ENCODE measurements at places on chromosomes 13 and 19.

GRCh38 chr13:74017301-74018061, 116.7 kb downstream of the KLF12 start:
- DNase-seq: no peak

GRCh38 chr13:26062853-26063444, 11.1 kb upstream of the SHISA2 start:
- no peak for DNase-seq

DNA sequence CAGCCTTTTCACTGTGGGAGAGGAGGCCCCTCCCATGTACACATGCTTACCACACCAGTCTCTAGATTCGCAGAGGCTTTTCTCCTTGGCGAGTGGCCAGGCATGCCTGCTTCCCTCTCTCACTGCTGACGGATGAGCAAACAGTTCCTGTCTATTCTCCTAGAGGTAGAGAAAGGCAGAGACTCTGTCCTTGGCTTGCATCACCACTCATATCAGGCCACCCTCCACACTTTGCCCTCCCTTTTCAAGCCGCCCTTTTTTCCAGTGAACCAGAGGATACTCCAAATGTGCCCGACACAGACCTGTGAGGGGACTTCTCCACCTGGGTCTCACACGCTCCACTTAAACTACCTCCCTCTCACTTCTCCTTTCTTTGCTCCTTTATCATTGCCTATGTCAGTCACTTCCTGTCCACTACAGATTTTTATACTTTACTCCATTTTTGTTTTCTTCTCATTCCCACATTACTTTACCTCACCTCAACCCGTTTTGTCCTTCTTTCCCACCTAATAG, 284.6 kb downstream of the DNAJC15 start:
- peak; percentile 50 for DNase-seq

- no peak for DNase-seq
Observed at GRCh38 chr13:110307767-110308655, 927 bp downstream of the COL4A2 start.

GRCh38 chr13:91805605-91806004, 407.2 kb downstream of the GPC5 start:
- DNase-seq: no peak

- no peak for DNase-seq
Observed at GRCh38 chr19:13634658-13635057, 128.4 kb upstream of the CACNA1A start.

GRCh38 chr19:42376177-42376555, 13.9 kb downstream of the CNFN start:
- no peak for DNase-seq

- no peak for DNase-seq
Observed at GRCh38 chr13:98677398-98677797, 75.1 kb downstream of the SLC15A1 start.

- DNase-seq: no peak
Observed at GRCh38 chr13:92187378-92187989, 789.1 kb downstream of the GPC5 start.

DNA sequence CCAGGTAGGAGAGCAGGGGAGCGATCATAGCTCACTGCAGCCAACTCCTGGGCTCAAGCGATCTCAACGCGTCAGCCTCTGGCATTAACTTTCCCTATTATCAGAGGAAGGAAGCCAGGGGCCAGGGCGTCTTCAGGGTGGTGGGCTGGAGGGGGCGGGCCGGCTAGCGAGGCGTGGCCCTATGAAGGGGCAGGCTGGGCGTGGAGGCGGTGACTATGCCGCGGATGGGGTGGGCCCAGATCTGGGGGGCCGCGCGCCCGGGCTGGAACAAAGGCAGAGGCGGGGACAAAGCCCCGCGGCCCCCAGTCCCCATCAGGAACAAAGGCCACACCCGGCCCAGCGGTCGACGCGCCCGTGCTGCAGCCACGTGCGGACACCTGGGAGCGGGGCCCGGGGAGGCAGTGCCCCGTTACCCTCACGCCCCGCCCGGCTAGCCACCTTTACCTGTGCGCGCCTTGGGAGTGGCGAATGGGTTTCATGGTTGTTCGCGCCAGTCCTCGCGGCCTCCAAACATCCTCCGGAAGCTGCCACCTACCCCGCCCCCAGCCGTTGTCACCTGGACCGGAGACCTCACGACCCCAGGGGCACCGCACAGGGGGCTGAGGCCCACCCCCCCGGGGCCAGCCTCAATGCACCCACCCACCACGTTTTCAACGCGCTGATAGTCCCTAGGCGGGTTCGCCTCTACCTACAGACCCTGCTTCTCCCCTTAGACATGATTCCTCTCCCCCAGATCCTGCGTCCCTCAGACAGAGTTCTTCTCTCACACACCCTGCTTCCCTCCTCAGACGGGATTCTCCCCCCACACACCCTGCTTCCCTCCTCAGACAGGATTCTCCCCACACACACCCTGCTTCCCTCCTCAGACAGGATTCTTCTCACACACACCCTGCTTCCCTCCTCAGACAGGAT, 5.4 kb upstream of the TRIM28 start:
- no peak for DNase-seq

DNA sequence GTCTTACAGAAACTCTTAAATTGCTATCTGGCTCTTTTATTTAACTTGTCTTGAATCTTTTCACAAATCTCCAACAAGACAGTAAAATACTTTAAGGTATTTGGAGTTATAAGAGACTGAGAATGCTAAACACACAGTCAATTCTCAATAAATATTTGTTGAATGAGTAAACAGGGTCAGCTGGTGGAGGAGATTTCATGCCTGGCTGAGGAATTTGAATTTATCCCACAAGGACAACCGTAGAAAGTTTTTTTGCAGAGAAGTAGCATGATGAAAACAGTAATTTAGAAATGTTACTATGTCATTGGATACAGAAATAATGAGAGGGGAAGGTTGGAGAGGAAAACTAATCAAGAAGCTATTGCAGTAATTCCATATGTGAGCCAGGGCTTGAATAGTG, 1223.7 kb downstream of the PCDH17 start:
- no peak for DNase-seq

- no peak for DNase-seq
Observed at GRCh38 chr13:65719831-65720230, 1510.3 kb downstream of the PCDH9 start.

GRCh38 chr13:72805676-72806346, 23.9 kb downstream of the PIBF1 start:
- no peak for DNase-seq

- no peak for DNase-seq
Observed at GRCh38 chr19:30369833-30370232, 2.4 kb upstream of the ZNF536 start.

DNA sequence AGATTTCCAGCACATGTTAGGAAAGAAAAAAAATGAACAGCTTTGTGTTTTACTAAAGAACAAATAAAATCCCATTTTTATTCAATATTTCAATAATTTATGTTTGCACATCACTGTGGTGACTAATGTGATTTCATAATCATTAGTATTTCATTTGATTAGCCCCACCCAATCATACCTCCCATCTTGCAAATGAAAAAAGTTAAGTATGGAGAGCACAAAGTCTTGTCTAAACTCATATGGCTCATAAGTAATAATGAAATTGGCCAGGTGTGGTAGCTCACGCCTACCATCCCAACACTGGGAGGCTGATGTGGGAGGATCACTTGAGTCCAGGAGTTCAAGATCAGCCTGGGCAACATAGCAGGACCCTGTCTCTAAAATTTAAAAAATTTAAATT, 3.8 kb downstream of the ZNF490 start:
- DNase-seq: no peak

- no peak for DNase-seq
Observed at GRCh38 chr19:35468637-35469036, 20.6 kb downstream of the FFAR2 start.

- DNase-seq: no peak
Observed at GRCh38 chr13:93098972-93099371, 127.6 kb upstream of the GPC6 start.

GRCh38 chr19:42249149-42249750, 5.7 kb downstream of the ERF start:
- no peak for DNase-seq

DNA sequence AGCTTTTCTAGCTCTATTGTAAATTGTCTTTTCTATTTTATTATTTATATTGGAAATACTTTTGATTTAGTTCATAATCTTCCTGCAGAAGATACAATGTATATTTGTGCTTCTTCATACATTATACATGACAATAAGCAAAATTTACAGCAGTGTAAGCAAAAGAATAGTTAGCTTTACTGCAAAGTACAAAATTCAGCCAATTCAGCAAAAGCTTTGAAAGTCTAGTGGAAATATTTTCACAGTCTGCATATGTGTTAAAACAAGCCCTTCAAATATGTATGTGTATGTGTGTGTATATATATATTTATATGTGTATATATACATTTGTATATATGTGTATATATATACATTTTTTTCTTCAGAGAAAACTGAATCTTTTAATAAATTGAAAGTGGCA, 879.1 kb downstream of the SLITRK1 start:
- no peak for DNase-seq

GRCh38 chr13:98921015-98921580, 56.8 kb downstream of the DOCK9 start:
- DNase-seq: no peak

GRCh38 chr13:93976528-93976927, 503.0 kb downstream of the DCT start:
- no peak for DNase-seq

GRCh38 chr13:103273825-103274224, 207.6 kb upstream of the SLC10A2 start:
- DNase-seq: no peak

GRCh38 chr19:8041531-8041931, 11.0 kb upstream of the CCL25 start:
- DNase-seq: no peak

DNA sequence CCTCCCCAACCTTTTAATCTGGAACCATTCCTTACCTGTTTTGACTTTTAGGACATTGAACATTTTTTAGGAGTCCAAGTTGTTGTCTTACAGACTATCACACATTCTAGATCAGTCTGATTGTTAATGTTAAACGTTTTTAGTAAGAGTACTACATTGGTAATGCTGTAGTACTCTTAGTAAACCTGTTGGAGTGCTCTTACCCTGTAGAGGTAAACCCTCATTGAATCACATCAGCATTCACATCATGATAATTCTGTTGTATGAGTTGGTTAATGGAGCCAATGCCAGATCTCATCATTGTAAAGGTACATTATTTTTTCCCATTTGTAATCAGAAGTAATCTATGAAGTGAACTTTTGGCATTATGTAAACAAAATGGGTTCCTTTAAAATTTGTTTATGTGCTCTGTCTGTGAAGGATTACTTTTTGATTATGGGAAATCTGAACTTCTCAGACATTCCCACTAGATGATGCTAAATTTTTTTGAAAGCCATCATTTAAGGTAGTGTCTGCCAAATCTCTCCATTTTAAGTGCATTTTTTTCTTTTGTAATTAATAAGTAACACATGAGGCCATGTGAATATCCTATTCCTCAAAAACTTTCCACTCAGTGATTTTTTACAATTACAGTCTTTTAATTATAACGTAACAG, 55.2 kb downstream of the VWA8 start:
- no peak for DNase-seq

DNA sequence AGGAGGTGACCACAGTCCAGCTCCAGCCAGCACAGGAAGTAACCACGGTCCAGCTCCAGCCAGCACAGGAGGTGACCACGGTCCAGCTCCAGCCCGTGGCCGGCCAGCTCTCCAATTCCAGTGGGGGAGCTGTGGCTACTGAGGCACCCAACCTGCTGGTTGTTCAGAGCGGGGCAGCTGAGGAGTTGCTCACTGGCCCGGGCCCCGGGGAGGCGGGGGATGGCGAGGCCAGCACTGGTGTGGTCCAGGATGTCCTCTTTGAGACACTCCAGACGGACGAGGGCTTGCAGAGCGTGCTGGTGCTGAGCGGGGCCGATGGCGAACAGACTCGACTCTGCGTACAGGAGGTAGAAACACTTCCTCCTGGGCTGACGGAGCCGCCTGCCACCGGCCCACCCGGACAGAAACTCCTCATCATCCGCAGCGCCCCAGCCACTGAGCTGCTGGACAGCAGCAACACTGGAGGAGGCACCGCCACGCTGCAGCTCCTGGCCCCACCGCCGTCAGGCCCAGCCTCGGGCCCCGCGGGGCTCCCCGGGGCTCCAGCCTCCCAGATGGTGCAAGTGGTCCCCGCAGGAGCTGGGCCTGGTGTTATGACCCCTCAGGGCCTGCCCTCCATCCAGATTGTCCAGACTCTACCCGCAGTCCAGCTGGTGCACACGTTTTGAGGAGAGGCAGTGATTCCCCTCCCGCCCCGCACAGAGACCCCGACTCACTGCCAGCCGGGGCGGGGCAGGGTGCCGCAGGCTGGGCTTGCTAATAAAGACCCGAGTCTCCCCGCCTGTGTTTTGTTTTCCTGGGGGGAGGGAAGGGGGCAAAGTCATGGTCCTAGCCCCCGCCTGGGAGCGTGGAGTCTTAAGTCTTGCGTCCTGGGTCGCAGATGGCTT, 1.0 kb upstream of the NAT14 start:
- DNase-seq: no peak

GRCh38 chr19:41957838-41958366, 1.2 kb downstream of the RABAC1 start:
- no peak for DNase-seq

- DNase-seq: no peak
Observed at GRCh38 chr19:30044273-30045248, 102.5 kb downstream of the URI1 start.

- no peak for DNase-seq
Observed at GRCh38 chr13:100511466-100511865, 77.1 kb downstream of the GGACT start.

DNA sequence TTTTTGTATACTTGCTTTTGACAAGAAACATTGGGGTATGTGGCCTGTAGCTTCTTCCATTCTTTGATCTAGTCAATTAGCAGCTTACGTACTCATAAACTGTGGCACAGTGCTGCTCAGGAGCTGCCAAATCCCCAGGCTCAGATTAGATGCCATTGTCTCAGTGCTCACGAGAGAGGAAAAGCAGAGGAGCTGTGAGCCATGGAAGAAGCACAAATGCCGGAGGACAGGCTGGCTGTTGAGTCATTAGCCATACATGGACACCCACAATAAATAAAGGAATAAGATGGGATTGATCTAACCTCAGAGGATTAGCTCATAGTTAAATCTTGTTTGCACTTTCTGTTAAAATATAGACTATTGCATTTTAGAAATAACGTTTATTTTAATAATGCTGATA, 121.7 kb downstream of the POSTN start:
- no peak for DNase-seq

DNA sequence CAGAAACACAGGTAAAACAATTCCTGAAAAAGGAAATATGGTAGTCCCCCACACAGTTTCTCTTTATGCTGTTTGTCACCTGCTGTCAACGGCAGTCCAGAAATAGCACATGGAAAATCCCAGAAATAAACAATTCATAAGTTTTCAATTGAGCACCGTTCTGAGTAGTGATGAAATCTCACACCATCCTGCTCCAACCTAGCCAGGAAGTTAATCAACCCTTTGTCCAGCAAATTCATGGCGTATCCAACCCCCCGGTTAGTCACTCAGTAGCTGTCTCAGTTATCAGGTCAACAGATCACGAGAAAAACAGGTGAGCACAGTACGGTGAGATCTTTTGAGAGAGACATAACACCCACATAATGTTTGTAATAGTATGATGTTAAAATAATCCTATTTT, 74.2 kb downstream of the TUBGCP3 start:
- DNase-seq: no peak

- peak; percentile 99 for DNase-seq
Observed at GRCh38 chr19:56477429-56478338, 539 bp upstream of the ZNF667 start.

- no peak for DNase-seq
Observed at GRCh38 chr13:47306991-47307390, 410.1 kb upstream of the HTR2A start.

GRCh38 chr13:106003651-106004050, 531.8 kb downstream of the EFNB2 start:
- no peak for DNase-seq
